ENCODE measurements at places on chromosomes 7 and 10. TPM values are rescaled to one million over a fixed set of nuclear protein-coding genes. Genes with fewer than 3 reads are reported as not detected.

Gene PTF1A
- total RNA-seq, result not detected

DNA sequence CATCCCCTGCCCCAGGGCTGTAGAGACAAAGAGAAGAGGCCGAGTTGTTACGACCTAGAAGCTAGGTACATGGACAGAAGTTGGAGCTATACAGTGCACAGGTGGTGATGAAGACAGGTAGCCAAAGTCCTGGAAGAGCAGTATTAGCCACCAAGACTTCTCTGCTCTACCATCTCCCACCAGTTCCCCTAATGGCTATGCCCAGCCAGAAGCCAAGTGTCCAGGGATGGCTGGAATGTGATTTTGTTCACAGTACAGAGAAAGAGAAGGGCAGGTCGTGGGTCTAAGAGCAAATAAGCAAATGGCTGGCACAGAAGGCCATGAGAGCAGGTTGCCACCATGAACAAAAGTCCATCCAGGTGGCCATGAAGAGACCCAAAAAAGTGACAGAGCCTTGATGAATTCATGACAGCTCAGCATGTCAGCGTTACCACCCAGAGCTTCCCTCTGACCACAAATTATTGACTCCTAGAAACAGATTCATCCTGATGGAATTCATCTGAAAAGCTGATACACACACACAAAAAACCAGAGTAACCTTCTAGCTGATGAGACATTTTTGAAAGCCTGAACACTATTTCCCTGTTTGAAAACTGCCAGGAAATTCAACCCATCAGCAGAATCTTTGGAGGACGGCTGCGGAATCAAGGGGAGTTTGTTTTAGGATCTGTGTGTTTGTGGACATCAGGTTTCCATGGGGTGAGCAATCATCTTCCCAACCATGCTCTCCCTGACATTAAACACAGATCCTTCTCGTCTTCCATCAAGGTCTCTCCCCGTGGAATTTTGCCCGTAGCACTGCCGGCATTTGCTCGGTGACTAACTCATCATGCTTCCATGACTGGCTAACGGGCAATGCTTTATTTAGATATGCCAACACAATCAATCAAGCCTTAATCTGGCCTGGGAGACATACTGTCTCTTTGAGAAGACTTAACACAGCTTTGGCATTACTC, 906.7 kb upstream of the AUTS2 start:
- no peak overlapping the region for H3K27ac ChIP-seq
- no peaks in the 10 kb centered on the region for H3K36me3 ChIP-seq
- DNase-seq, result no peak
- no peaks in the 10 kb centered on the region for H3K27me3 ChIP-seq
- H3K4me3 ChIP-seq, result no peak overlapping the region

- H3K4me3 ChIP-seq, result no peak overlapping the region
- H3K36me3 ChIP-seq, result no peaks in the 10 kb centered on the region
- peak; percentile 55 for DNase-seq
These were observed 27.2 kb upstream of the MSRB2 start for GRCh38 chr10:23067939-23068775.

GRCh38 chr7:30968747-30969603, 5.2 kb downstream of the GHRHR start:
- no peaks in the 10 kb centered on the region for H3K36me3 ChIP-seq
- H3K27ac ChIP-seq, result no peak overlapping the region
- no peaks in the 10 kb centered on the region for H3K4me1 ChIP-seq
- DNase-seq, result no peak
- no peak overlapping the region for H3K4me3 ChIP-seq

GRCh38 chr7:47783456-47784223, 164.6 kb downstream of the PKD1L1 start:
- DNase-seq, result no peak
- no peak overlapping the region for H3K27ac ChIP-seq
- H3K4me1 ChIP-seq, result no peaks in the 10 kb centered on the region
- no peak overlapping the region for H3K4me3 ChIP-seq

DNA sequence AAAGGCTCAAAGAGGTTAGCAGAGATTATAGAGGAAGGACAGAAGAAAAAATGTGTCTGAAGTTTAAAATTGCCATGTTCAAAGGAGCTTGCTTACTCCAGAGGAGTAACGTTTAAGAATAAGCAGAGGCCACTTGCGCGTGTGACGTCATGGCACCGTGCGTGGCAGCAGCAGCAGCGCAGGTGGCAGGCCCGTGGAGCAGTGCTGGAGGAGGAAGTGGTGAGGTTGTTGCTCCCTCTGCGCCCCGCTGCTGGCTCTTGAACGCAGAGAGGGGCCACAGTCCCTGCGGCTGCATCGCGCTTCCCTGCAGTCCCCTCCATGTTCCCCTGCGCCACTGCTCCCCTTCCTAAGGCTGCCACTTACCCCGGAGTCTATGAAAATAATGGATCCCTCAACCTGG, 37.5 kb downstream of the GDI2 start:
- H3K36me3 ChIP-seq, result peaks cover 25% of the 10 kb centered on the region
- H3K27me3 ChIP-seq, result no peaks in the 10 kb centered on the region
- no peak overlapping the region for H3K4me3 ChIP-seq
- peak; percentile 21 for DNase-seq

Gene NKX1-2
- not detected for total RNA-seq

DNA sequence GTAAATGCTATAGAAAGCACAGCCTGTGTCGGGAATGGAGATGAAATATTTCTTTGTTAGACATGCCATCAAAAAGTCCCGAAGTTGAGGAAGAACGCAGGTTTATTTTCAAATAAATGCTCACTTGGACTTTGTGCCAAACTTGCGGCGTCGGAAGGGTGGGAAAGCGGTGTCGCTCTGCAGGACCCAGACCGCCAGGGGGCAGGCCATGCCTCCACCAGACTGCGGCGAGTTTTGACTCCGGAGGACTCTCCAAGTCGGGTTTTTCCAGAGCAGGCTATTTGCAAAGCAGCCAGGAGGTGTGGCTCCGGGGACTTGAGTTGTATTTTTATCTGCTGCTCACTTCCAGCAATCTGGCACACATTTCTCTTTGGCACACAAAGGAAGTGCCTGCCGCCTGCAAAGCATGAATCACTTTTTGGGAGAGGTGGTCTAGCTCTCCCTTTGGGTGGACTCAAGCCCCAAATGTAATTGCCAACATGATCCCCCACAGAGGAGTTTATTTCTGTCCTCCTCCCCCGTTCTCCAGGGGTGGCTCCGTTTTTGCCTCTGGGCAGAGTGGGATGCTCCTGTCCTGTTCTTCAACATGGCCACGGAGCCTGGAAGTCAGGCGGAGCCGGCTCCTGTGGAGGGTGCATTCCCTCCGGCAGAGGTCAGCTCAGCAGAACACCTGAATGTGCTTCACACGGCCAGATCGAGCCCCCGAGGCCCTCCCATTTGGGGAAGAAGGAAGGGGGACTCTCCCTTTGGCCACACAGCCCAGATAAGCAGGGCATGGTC, 82.3 kb upstream of the GPR26 start:
- H3K27ac ChIP-seq, result no peak overlapping the region
- no peak overlapping the region for H3K4me3 ChIP-seq
- H3K4me1 ChIP-seq, result no peaks in the 10 kb centered on the region
- peak; percentile 36 for DNase-seq

Gene CRYGN
- total RNA-seq, result not detected

DNA sequence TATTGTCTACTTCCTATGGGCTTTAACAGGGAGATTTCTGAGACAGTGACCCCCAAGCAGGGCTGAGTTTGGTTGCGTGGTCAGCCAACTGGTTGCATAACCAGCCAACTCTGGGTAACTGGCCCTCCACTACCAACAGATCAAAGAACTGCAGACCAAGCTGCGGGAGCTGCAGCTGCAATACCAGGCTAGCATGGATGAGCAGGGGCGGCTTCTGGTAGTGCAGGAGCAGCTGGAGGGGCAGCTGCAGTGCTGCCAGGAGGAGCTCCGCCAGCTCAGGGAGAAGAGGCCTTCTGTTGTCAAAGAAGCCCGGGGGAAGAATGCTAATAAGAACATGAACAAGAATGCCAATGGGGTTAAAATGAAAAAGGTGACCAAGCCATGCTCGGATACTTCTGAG, 15.7 kb upstream of the FLNC start:
- H3K27ac ChIP-seq, result no peak overlapping the region
- H3K36me3 ChIP-seq, result no peaks in the 10 kb centered on the region
- H3K27me3 ChIP-seq, result no peaks in the 10 kb centered on the region
- H3K4me3 ChIP-seq, result no peak overlapping the region
- DNase-seq, result no peak
- H3K4me1 ChIP-seq, result no peaks in the 10 kb centered on the region

- no peak for DNase-seq
- no peak overlapping the region for H3K27ac ChIP-seq
- H3K36me3 ChIP-seq, result no peaks in the 10 kb centered on the region
- H3K4me1 ChIP-seq, result no peaks in the 10 kb centered on the region
- H3K4me3 ChIP-seq, result no peak overlapping the region
These were observed 139.1 kb downstream of the WNT2 start for GRCh38 chr7:117183729-117184128.

DNA sequence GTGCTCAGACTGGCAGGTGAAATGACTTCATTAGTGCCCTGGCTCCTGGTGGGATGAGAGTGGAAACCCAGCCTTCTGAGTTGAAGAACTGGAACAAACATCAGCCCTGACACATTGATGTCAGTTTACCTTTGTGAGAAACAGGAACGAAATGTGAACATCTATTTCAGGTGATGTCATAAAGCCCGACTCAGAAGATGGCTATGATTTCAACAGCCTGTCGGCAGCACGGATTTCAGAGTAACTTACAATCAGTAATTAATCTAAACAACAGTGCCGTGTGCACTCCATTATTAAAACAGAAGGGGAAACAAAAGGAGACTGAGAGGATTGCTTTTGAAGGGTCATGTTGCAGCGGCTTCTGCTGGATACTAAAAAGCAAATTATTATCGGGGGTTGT, 243.2 kb downstream of the FRMD4A start:
- H3K4me3 ChIP-seq, result no peak overlapping the region
- H3K27me3 ChIP-seq, result no peaks in the 10 kb centered on the region
- H3K36me3 ChIP-seq, result no peaks in the 10 kb centered on the region
- no peak overlapping the region for H3K27ac ChIP-seq
- DNase-seq, result no peak
- H3K4me1 ChIP-seq, result no peaks in the 10 kb centered on the region

Gene PAX4
- total RNA-seq, result not detected

- no peak for DNase-seq
- no peak overlapping the region for H3K27ac ChIP-seq
- H3K27me3 ChIP-seq, result no peaks in the 10 kb centered on the region
- H3K4me1 ChIP-seq, result no peaks in the 10 kb centered on the region
- H3K4me3 ChIP-seq, result no peak overlapping the region
- H3K36me3 ChIP-seq, result no peaks in the 10 kb centered on the region
These were observed 2.9 kb upstream of the JAKMIP3 start for GRCh38 chr10:132062641-132063390.

Gene MBLAC1
- 4.3 TPM for total RNA-seq

Gene TMEM72
- not detected for total RNA-seq

DNA sequence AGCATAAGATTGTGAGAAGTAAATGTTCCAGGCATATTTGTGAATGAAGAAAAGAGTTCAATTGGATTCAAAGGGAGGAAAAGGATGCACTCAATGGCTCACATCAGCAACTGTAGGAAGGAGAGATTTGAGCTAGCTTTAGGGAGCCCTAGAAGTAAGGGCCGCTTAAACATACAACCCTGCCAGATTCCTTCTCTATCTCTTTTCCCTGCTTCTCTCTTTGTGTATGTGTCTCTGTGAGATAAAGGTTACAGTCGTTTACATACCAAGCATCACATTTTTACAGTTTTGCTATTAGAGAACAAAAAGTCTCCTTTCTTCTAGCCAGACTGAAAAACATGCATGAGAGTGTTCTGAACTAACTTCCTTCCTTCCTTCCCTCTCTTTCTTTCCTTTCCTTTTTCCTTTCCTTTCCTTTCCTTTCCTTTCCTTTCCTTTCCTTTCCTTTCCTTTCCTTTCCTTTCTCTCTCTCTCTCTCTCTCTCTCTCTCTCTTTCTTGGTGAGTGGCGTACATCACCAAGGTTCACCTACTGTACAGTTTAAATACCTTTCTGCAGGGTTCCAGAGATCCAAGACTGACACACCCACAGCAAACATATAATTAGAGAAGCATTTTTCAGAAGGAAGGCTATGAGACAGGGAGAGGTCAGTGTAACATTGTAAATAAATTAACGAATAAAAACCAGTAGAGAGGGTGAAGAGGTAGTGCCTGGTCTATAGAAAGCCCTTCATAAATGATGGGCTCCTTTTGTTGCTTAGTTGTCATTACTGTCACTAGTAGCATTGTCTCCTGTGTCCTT, 240.4 kb downstream of the ARL4A start:
- H3K36me3 ChIP-seq, result no peaks in the 10 kb centered on the region
- no peak overlapping the region for H3K4me3 ChIP-seq
- no peak overlapping the region for H3K27ac ChIP-seq
- no peak for DNase-seq
- H3K27me3 ChIP-seq, result no peaks in the 10 kb centered on the region

Gene RAMP3
- not detected for total RNA-seq

DNA sequence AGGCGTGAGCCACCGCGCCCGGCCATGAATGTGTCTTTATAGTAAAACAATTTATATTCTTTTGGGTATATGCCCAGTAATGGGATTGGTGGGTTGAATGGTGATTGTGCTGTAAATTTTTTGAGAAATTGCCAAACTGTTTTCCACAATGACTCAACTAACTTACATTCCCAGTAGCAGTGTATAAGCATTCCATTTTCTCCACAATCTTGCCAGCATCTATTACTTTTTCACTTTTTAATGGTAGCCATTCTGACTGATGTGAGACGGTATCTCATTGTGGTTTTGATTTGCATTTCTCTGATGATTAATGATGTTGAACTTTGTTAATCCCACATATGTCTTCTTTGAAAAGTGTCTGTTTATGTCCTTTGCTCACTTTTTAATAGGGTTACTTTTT, 1187.9 kb downstream of the XPNPEP1 start:
- no peaks in the 10 kb centered on the region for H3K36me3 ChIP-seq
- H3K4me1 ChIP-seq, result no peaks in the 10 kb centered on the region
- H3K27me3 ChIP-seq, result no peaks in the 10 kb centered on the region
- H3K27ac ChIP-seq, result no peak overlapping the region
- H3K4me3 ChIP-seq, result no peak overlapping the region

Gene CLRN3
- not detected for total RNA-seq

DNA sequence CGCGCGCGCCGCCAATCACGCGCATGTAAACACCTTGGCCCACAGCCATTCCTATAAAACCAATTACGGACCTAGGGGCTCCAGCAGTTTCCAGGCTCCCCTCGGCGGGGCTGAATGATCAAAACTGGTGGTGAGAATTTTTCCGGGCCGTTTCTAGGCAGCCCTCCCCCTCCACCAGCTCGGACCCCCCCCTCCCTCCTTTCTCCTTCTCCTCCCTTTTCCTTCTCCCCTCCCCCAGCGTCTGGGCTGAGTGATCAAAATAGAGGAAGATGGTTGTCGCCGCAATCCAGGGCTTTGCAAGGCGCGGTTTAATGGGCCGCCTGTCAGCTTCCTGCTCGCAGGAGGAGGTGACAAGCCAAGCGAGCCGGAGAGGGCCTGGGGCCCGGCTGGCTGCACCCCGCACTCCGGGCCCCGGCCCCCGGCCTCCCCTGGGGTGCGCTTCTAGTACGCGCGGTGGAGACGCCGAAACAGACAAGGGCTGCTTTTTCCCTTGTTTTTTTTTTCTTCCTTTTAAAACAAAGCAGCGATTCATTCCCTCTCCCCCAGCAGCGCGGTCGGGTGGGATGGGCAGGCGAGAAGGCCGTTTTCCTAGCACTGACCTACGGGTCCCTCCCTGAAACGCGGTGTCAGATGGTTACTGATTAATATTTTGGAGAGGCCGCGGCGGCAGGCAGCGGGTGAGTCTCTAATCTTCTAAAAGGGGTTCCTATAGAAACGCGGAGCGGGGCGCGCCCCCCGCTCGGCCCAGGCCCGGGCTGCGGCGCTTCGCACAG, 528 bp upstream of the TNRC18 start:
- H3K4me3 ChIP-seq, result peak overlapping the region; percentile 42
- H3K36me3 ChIP-seq, result no peaks in the 10 kb centered on the region
